HAP-1 (cell line): ENCODE measurements at places on chromosomes 4 and X.
A peak's percentile ranks its signal among the peaks of the same experiment; 100 is the strongest.

GRCh38 chrX:123859409-123859845, 426 bp upstream of the XIAP start:
- peak; percentile 84 for DNase-seq

- DNase-seq, result peak; percentile 51
These were observed 414.8 kb downstream of the OPHN1 start for GRCh38 chrX:68018248-68019203.

DNA sequence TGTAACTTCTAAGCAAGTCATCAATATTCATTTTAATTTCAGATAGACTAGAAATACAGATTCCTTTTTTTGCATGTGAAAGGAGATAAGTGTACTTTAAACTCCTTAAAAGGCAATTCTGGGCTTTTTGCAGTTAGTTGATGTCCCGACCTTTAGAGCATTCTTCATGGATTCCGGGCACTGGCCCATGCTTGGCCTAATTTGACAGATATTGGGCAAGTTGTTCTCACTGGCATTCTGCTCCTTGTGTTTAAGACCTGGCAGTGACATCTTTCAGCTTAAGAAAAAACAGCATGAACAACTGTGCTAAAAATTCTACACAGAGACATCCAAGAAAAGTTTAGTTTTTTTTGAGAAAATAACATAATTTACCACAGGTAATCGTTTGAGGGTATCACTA, 1037.2 kb downstream of the PCDH18 start:
- no peak for DNase-seq

- DNase-seq, result peak; percentile 24
These were observed 7.5 kb downstream of the SEPTIN6 start for GRCh38 chrX:119685225-119686066.

DNA sequence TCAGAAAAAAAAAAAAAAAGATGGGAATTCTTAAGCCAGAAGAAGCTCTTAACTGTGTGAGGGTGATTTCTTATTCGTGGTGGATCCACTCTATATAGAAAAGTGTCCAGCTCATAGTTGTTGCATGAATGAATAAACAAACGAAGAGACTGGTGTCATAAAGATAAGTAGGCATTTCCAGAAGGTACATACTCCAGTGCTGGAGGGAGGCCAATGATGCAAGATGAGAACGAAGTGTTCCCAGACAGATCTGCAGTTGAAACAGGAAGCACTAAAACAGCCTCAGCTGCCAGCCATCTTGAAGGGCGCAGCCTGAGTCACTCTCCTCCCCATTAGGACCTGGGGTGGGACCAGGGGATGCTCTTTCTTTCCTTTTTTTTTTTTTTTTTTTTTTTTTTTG, 47.4 kb upstream of the HOPX start:
- no peak for DNase-seq

DNA sequence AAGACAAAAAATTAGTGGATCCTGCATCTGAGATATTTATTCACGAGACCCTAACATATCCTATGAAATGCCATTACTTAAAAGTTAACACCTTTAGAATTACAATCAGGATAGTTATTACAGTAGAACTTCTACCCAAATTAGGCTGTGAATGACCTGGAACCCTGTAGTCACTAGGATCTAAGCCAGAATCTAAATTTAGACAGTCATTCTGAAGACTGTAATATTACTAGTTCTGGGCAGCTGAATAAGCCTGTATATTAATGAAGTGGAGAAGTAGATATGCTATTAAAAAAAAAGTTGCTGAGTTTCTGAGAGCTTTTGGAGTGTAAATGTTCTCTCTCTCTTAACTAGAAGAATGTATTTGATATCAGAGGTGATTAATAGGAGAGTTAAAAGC, 67.0 kb downstream of the FAM13A start:
- no peak for DNase-seq

- DNase-seq, result no peak
These were observed 598.1 kb upstream of the ACTRT1 start for GRCh38 chrX:128650326-128650725.

- peak; percentile 42 for DNase-seq
These were observed 94.8 kb downstream of the ARSJ start for GRCh38 chr4:113884655-113885054.

- DNase-seq, result peak; percentile 81
These were observed 5.1 kb upstream of the GABRQ start for GRCh38 chrX:152632445-152633097.

DNA sequence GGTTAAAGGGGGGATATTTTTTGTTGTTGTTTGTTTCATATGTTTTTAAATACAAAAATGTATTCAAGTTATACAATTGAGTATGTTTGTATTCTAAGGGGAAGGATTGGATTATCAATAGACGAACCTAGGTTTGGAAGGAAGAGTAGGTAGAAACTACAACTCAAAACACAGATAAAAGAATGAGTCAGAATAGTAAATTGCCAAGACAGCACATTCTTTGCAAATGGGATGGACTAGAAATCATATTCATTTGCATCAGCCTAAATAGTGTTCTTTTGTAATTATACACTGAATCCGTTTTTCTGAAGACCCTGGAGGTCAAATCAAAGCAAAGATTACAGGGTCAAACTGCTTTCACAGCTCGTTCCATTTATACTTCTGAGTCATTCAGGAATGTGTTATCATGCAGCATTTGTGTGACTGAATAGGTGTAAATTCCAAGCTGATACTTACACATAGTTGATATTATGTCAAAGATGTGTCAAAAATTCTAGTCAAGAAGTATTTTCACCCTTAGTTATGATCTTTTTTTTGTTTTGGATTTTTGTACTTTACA, 273.3 kb upstream of the FAT4 start:
- DNase-seq, result peak; percentile 12

DNA sequence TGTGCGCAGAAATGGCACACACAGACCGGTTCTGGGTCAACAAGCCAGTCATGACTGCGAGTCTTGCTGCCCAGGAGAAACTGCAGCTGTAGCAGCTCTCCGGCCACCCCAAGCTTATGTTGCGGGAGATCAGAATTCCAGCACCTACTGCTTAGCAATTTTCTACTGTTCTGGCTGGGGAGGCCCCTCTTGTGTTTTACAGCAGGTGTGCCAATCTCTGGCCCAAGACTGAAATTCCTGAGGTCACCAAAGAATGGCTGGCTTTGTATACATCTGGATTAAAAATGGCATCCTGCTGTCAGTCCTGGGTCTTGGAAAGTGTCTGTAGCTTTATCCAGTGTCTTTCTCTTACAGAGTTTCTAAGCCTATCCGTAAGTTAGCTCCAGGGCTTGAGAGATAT, 68.9 kb upstream of the TRAM1L1 start:
- no peak for DNase-seq

GRCh38 chrX:106404512-106404911, 207.3 kb upstream of the RADX start:
- DNase-seq, result no peak

DNA sequence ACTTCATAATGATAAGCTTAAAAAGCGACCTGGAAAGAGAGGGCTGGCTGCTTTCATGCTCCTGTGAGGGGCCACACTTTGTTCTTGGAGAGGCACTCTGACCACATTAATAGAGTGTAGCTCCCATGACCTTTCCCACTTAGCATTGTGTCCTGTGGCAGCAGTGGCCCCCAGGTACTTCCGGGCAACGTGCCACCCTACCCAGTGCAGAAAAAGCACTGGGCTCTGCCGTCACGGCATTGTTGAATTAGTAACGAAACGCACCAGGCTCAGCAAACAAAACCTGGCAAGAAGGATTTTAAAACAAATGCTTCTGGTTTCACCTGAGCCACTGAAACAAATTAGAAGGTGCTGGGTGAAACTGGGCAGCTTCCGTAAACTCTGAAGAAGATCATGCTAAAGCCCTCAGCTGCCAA, 5.4 kb upstream of the SORBS2 start:
- DNase-seq, result no peak

GRCh38 chr4:143643399-143643798, 57.1 kb downstream of the FREM3 start:
- DNase-seq, result no peak

DNA sequence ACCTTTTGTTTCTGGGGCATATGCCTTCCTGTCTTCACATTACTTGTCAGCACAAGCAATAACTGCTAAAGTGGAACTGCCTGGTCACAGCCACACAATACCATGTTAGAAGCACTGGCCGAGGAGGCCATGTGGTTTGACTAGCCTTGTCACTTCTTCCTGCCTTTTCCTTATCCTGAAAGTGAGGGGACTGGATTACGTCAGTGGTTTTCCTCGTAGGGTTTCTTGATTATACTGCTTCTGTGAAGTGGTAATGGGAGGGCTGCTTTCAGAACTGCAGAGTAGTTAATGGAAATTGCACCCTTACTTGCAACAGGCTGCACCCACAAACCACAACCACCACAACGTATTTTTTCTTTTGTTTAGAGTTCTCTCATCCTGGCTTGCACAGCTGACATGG, 26.6 kb downstream of the ZRSR2 start:
- DNase-seq, result no peak

GRCh38 chrX:6129195-6129594, 99.5 kb downstream of the NLGN4X start:
- DNase-seq, result no peak

- no peak for DNase-seq
These were observed 2.4 kb upstream of the HMGB3 start for GRCh38 chrX:150980711-150981110.

DNA sequence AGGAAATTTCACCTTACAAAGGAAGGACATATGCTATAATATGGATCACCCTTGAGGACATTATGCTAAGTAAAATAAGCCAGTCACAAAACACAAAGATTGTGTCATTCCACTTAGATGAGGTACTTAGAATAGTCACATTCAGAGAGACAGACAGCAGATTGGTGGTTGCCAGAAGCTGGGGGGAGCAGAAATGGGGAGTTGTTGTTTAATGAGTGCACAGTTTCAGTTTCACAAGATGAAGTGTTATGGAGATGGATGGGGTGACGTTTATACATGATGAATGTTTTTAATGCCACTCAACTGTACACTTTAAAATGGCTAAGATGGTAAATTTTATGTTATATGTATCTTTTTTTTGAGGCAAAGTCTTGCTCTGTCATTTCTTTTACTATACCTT, 14.8 kb upstream of the SPON2 start:
- no peak for DNase-seq

GRCh38 chr4:53026233-53026632, 164.1 kb downstream of the RASL11B start:
- no peak for DNase-seq

GRCh38 chr4:5383191-5383980, 325.0 kb downstream of the EVC2 start:
- DNase-seq, result no peak

DNA sequence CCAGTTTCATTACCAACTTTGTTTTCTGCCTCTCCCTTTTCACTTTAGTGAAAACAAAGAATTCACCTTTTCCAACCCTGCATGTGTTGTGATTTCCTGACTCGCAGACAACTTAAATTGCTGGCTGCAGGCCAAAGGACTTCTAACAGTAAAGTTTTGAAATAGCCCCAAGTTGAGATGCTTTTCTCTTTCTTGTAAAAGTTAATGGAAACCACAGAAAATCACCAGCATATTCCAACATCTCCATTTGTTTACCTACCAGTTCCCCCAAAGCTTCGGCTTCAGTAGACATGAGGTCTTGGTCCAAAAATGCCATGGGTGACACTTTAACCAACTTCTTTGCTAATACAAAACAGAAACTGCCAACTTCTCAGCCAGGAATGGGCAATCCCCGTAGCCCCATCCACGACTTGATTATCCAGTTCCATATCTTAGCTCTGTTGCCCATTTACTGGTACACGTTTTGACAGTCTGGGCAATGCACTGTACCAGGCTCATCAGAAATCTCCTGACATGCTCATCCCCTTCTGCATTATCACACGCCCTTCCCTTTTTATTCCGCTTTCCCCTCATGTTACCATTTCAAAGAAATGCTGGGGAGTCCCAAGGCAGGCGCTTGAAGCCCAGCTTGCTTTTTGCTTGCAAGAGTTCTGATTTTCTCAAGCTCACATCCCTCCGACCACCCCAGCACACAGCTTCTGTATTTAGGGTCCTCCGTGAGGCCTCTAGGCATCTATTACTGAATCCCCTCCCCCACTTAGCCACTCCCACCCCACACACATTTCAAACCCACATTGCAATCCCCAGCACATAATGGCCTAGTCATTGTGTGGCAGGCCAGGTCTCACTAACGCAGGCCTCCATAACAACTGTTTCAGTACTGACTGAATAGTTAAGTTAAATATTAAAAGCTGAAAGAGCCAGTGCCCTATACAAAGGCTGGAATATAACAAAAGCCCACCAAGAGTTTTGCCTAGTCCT, 137.9 kb upstream of the S100G start:
- DNase-seq, result no peak

- DNase-seq, result no peak
These were observed 12.6 kb downstream of the GRIPAP1 start for GRCh38 chrX:48989483-48989882.

DNA sequence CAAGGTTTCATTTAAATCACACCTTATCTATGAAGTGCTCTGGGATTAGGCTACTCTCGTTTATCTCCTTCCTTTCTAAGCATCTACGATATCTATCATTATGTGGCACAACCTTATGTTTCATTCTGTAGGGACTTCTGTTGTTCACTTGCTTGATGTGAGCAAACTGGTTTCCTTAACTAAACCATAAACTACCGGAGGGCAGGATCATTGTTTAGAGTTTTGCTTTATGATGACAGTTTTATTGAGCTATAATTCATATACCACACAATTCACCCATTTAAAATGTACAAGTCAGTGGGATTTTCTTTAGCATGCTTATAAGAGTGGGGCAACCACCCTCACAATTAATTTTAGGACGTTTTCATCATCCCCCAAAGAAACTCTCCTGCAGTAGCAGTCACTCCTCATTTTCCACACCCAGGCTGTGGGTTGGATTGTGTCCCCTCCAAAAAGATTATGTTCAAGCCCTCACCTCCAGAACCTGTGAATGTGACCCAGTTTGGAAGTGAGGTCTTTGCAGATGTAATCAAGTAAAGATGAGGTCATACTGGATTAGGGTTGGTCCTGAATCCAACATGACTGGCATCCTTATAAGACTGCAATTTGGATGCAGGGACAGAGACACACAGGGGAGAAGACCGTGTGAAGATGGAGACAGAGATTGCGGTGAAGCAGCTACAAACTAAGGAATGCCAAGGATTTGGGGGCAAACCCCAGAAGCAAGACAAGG, 42.1 kb upstream of the SH3RF1 start:
- no peak for DNase-seq

GRCh38 chr4:148998719-148999118, 556.5 kb upstream of the NR3C2 start:
- DNase-seq, result peak; percentile 56

DNA sequence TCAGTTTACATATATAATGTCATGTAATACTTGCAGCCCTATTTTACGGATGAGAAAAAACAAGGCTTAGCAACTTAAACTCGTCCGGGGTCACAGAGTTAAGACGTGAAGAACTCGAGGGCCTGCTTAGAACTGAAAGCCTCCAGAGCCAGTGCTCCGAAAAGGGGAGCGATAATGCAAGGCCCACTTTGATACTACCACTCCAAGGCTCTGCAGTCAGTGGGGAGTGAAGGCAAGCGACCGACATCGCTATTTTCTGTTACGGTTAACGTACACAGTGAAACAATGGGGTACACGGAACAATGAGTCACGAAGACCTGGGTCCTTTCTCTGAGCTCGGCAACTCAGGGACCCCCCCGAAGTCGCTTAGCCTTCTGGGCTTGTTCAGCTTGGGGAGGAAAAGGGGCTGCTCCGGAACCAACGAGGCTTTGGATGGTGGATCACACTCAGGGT, 965 bp downstream of the PPA2 start:
- no peak for DNase-seq
